Stimulated activated CD4-positive, alpha-beta T cell treated with anti-CD3 and anti-CD28 coated beads, Interleukin-4, amount 100 ng/mL, for 1 hour (primary cell): ENCODE measurements at places on chromosomes 5 and 9.

DNA sequence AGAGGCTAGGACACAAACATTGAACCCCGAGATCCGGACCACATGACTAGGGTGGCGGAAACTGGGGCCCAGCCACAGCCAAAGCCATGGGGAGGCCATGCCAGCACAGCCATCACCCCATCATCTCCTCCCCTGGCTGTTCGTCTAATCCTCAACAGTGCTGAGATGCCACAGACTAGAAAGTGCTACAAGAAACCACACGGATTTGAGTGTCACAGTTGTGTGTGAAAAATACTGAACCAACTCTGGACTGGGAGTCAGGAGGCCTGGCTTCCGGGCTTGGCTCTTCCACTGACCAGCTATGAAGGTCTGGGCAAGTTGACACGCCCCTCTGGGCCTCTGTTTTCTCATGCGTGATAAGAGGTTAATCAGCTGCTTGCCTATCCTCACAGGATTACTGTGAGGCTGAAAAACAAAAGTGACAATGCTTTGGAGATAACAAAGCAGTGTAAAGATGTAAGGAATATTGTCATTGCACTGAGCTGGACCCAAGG is 38.8 kb upstream of the SHB start:
- DNase-seq = no peak

DNA sequence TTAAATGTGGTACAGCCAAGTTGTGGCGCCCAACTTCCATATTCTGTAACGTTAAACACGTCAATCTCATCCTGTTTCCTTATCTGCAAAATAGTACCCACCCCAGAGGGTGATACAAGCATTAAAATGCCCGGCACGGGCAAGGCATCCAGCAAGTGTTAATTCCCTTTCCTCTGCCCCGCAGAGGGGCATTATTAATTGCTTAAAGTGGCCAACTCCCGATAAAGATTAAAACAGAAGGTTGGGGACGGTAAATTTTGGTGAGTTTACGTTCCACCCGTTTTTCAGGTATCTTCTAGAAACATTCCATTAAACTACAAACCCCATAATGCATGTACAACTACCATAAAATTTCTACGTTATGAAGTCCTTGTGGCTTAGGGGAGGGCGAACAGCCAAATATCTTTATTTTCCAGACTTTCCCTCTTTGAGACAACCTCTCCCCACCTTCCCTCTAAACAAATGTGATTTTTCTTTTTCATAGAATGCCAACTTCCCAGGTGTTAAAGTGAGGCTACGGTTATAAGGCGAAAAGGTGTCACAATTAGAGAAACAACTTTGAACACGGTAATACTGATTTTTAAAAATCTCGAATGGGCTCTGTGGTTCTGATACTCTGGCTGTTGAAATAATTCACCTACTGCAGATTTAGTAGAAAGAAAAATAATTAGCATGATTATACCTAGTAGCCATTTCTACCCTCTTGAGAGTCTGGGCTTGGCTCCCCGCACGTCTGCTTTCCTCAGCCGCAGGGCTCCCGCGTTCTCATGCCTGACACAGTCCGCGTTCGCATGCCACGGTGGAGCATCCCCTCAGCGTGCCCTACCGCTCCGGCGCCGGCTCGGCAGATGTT is 1.2 kb upstream of the GPBP1 start:
- DNase-seq = no peak

DNA sequence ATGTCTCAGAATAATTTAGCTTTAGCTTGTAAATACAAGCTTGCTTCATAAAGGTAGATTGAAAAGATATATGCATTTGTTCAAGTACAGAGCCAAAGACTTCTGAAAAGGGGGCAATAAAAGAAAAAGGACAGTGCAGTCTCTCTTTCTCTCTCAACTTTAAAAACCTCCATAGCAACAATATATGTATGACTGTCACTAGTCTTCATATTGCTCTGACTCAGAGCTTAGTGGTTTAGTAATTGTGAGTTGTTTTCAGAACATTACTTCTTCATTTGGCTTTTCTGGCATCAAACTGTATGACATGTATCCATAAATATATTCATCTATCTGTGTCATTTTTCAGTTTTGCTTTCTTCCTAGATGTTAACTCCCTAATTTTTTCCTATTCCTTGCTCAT is 194.6 kb upstream of the KIF2A start:
- DNase-seq = no peak

- no peak for DNase-seq
These were observed 84.2 kb downstream of the FBXO38 start for GRCh38 chr5:148467958-148468357.

DNA sequence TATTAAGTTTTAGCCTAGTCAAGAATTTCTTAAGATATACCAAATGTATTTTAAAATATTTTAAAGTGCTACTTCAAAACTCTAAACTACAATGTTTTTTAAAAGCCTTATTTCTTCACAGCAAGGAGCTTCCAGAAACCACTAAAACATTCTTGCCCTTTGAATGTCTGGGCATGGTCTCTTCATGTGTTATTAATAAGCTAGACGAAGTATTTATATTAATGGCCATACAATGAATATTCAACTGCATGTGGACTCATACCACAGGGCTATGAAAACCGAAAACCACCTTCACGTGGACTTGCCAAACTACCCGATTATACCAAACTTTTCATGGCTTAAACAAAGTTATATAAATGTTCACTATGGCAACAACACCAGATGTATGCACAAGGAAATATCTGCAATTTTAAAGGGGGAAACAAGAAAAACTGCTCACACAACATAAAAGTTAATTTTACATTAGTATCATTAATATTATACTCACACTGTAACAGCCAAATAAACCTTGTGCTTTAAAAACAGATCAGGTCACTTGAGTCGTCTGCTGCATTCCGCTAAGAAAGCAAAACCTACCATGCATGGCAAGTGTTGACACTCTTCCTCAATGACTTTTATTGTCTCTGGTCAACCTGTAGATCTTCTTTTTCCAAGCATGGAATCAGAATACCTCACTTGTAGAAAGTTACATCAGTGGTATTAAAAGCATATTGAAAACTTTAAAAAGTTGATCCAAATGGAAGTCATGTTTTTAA is 246.3 kb downstream of the BNC2 start:
- DNase-seq = no peak

- DNase-seq = no peak
These were observed 151.8 kb upstream of the COL5A1 start for GRCh38 chr9:134489621-134490408.

GRCh38 chr5:132841305-132841704 is 10.9 kb upstream of the SHROOM1 start:
- DNase-seq = no peak

DNA sequence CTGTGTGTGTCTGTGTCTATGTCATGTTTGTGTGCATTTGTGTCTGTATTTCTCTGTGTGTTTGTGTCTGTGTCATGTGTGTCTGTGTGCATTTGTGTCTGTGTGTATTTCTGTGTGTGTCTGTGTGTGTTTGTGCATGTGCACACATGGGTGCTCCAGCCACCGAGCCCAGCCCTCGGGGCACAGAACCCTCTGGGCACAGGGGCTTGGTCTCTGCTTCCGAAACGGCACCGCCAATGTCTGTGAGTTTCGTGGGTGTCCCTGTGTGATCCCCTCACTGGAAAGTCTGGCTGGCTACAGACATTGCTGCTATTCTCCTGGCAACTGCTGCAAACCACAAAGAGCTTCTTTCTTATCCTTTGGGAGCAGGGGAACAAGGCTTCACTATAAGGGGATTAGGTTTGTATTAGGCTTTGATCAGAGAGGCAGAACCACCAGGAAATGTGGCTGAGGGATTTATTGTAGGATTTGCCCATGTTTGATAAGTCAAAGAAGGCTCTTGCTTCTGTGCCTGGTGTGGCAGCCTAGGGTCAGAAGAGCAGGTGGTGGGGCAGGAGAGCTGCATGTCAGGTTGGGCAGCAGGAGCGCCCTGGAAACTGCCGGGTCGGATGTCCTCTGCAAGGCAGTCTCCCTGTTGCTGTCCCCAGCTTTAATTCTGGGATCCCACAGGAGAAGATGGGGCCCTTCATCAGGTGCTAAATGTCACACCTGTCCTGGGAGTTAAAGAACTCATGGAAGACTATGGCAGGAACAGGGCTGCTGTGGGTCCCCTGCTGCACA is 39.6 kb upstream of the FCN1 start:
- no peak for DNase-seq

DNA sequence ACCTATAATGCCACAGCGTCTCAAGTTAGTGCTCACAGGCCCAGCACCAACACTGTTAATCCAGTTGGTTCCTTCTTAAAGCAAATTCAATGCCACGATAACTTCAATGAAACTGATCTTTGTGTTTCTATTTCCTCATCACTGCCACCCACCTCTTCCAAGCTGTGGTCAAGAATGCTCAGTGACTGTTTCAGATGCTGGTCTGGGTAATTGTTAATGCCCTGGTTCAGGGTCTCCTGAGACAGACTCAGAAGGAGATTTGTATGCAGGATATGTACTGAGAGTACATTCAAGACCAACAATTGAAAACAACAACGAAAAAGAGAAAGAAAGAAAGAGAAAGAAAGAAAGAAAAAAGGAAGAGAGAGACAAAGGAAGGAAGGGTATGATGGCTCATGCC is 505.3 kb downstream of the TLE4 start:
- no peak for DNase-seq

GRCh38 chr9:87181670-87182069 is 234.4 kb upstream of the GAS1 start:
- DNase-seq = no peak

GRCh38 chr9:87087197-87087596 is 139.9 kb upstream of the GAS1 start:
- DNase-seq = no peak

DNA sequence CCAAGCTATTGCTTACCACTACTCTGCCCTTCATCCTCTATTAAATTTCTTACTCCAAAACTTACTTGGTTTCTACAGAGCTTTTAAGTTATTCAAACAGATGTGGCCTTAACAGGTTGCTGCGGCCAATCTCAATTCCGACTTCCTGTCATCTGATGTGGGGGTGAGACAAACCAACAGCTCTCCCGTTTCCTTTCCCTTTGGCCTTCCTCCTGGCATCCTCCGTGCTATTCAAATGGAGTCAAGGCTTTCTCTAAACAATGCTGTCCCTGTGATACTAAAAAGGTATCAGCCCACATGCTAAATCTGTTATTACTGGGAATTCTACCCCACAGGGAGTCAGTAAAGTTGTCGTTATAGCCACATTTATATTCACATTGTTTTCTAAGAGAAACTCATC is 11.8 kb downstream of the RBM18 start:
- DNase-seq = no peak

GRCh38 chr5:64160201-64160600 is 5.4 kb upstream of the RNF180 start:
- no peak for DNase-seq

DNA sequence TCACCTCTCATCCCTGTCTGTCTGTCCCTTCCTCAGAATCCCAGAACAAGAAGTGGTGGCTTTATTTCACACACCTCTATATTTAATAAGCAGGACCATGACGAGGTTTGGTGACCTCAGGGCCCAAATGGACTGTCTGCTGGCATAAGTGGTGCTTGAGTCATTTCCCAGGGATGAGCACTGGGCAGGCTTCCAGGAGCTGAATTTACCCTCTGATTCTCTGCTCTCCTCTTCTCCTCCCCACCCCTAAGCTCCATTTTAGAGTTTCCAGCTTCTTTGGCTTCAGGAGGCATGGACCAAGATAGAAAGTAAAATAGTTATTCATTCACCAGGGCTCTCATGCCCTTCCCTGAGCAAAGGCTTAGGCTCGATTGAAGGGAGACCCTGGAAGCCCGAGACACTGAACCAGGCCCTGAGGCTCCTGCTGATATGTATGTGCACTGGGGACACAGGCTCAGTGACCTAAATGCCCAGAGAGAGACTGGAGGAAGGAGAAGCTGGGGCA is 69.1 kb downstream of the PPARGC1B start:
- DNase-seq = no peak

- DNase-seq = no peak
These were observed 17.3 kb downstream of the LNPEP start for GRCh38 chr5:96952974-96953730.

DNA sequence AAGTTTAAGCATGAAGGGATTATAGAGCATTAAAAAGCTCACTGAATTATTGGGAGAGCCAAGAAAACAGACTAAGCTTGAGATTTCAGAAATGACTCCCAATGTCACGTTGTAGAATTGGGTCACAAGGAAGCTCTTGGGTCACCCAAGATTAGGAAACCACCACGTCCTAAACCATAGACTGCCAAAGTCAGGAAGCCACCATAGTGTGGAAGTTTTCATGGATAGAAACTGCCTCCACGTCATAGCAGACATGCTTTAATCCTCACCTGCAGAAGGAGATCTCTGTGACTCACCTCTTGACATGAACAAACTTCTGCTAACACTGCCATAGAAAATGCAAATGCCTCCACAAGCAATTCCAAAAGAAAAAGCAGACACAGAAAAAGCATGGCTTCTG is 106.3 kb downstream of the SLC1A3 start:
- no peak for DNase-seq

DNA sequence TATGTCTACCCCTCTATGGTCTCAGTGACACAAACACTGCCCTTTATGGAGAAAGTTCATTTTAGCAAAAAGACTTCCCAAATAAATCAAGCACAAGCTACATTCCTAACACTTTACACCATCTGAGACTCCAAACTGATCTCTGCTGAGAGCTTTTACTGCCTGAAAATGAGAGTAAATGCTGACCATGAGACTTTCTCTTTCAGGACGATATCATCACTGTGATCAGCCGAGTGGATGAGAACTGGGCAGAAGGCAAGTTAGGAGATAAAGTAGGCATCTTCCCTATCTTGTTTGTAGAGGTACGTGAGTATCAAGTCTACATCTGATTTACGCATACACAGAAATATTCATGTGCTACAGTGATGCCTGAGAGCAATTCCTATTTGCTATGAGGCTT is 67.5 kb downstream of the SH3RF2 start:
- DNase-seq = no peak

- DNase-seq = no peak
These were observed 45.3 kb upstream of the TMC1 start for GRCh38 chr9:72476100-72476499.
